Hematopoietic multipotent progenitor cell treated with erythropoietin and hydrocortisone succinate and interleukin-3 and kit ligand, for 15 days (in vitro differentiated cells): ENCODE measurements at places on chromosomes 7 and 10.

- DNase-seq = no peak
These were observed 126.0 kb upstream of the RET start for GRCh38 chr10:42950606-42951485.

- no peak for DNase-seq
These were observed 89.2 kb downstream of the DIP2C start for GRCh38 chr10:600234-600633.

- DNase-seq = peak; percentile 24
These were observed 819 bp downstream of the TMED4 start for GRCh38 chr7:44580945-44581878.

DNA sequence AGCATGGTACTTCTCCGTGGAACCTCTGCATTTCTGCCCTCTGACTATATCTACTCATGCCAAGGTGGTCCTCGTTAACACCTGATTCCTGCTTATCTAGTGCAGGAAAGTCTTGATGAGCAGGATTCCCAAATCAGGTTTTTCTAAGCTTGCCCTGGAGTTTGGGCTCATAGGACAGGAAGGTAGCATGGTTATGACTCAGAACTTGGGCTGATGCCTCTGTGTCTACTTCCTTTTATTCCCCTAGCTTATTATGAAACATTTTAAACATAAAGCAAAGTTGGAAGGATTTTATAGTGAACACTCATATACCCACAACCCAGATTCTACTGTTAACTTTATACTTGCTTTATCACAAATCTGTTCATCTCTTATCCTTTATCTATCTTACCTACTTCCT is 5.6 kb downstream of the SUFU start:
- DNase-seq = no peak

DNA sequence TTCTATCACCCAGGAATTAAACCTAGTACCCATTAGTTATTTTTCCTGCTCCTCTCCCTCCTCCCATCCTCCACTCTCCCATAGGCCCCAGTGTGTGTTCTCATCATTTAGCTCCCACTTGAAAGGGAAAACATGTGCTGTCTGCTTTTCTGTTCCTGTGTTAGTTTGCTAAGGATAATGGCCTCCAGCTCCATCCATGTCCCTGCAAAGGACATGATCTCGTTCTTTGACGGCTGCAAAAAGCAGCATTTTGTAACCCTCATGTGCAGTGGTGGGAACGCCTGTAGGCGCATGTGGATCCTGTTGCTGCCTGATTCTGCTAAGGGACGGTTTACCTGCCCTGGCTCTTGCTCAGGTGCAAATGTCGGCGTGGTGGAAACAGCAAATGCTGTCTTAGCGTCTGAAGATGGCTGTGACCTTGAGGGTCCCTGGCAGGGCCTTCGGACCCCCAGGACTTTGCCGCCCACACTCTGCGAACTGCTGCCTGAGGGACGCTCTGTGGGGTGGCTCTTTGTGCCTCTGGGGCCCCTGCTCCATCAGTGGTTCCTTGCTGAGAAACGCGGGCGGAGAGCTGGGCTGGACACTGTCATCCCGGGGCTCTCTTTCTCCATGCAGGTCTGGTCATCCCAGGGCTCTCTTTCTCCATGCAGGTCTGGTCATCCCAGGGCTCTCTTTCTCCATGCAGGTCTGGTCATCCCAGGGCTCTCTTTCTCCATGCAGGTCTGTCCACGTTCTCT is 5.6 kb upstream of the MTG1 start:
- DNase-seq = no peak

GRCh38 chr10:53980210-53980609 is 820.8 kb downstream of the PCDH15 start:
- no peak for DNase-seq

DNA sequence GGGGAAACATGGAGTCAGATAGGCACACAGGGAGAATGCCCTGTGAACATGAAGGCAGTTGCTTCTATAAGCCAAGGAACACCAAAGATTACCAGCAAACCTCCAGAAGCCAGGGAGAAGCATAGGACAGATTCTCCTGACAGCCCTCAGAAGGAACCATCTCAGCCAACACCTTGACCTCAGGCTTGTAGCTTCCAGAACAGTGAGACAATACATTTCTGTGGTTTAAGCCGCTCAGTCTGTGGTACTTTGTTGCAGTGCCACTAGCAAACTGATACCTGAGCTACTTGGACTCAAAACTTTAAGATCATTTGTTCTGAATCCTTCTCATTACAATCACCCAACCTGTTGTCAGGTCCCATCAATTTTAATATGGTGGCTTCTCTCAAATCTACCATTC is 31.2 kb downstream of the ABLIM1 start:
- no peak for DNase-seq

GRCh38 chr7:32145911-32146310 is 75.7 kb upstream of the PDE1C start:
- DNase-seq = no peak

- DNase-seq = no peak
These were observed 28.5 kb downstream of the VPS41 start for GRCh38 chr7:38880454-38880853.

DNA sequence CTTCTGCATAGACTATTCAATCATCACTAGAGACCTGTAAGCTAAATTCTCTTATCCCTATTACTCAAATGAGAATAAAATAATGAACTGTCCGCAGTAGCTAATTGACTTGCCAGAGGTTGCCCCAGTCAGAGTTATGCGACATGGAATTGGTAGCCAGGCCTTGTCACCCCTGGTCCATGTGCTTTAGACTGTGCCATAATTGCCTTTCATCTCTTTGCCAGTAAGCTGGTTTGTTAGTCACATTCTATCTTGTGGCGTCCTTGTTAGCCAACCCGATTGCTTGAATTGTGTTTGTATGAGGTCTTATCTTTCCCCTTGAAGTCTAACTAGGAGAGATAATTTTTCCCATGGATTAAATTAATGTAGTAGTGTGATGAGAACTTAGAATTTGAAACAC is 262.6 kb downstream of the CSTF2T start:
- no peak for DNase-seq

DNA sequence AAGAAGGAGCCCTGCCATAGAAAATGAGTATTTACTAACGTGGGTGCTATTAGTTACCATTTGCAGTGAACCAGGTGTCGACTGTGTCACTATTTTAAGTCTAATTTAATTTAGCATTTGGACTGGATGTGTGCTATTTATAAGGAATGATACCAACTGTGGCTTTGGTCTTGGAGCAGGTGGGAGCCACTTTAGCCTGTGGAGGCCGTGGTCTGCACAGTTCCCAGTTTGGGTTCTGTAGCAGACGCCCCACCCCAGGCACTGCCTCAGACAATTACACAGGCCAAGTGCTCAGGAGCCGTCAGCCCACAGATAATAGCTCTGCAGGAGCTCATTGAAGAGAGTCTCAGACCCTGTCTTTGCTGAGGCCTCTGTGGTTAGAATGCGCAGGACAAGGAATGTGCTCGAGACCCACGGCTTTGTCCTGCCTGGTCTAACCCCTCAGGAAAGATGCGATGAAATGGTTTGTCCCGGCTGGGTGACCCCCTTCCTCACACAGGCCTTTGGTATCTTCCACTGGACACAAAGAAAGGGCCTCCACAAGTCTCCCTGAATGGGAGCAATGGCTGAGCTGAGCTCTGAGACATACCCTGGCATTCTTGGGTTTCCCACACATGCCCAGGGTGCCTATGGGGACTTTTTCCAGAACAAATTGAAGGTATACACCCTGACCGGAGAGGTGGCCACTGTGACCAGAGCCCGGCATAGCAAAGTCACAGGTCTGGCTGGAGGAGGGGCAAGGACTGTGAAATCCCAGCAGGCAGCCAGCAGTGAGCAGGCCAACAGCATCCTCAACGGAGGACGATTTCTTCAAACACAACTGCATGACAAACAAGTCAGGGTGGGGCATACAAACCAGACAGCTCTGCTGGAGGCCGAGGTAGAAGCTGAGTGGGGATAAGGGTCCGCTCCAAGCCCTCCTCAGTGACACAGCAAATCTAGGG is 251.2 kb downstream of the ARHGAP12 start:
- DNase-seq = no peak

- DNase-seq = no peak
These were observed 454.5 kb upstream of the FZD8 start for GRCh38 chr10:36096576-36096975.

DNA sequence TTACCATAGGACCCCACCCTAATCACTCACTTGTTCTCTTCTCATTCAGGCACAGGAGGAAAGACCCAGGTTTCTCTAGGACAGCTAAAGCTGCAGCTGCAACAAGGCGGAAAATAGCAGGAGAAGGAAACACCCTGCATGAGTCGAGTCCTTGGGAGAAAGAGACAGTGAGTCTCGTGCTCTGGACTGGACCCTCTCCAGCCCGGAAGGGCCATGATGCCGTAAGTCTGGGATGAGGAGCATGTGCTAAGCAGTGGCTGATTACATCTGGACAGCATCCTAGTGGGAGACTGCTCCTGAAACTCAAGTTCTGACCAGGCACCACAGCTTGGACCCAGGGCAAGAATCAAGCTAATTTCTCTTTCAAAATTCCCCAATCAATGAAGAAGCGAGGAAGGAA is 39.4 kb downstream of the FBXW4 start:
- no peak for DNase-seq

DNA sequence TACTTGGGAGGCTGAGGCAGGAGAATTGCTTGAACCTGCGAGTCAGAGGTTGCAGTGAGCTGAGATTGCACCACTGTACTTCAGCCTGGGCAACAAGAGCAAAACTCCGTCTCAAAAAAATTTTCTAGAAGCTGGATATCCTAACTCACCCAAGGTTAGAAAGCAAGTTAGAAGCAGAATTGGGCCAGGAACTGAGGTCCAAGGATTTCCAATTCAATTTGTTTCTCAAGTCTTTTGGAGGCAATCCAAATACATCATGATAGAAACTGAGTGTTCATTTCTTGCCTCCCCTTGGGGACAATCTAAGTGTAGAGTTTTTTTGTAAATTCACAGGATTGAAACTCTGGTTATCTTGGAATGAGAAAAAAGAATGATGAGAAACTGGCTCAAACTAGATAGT is 45.5 kb downstream of the LAMB1 start:
- DNase-seq = no peak

- no peak for DNase-seq
These were observed 270.3 kb downstream of the WDR11 start for GRCh38 chr10:121121462-121121861.

GRCh38 chr10:75493464-75493863 is 62.0 kb downstream of the LRMDA start:
- DNase-seq = no peak

- DNase-seq = no peak
These were observed 31.6 kb downstream of the ASZ1 start for GRCh38 chr7:117395743-117396142.

DNA sequence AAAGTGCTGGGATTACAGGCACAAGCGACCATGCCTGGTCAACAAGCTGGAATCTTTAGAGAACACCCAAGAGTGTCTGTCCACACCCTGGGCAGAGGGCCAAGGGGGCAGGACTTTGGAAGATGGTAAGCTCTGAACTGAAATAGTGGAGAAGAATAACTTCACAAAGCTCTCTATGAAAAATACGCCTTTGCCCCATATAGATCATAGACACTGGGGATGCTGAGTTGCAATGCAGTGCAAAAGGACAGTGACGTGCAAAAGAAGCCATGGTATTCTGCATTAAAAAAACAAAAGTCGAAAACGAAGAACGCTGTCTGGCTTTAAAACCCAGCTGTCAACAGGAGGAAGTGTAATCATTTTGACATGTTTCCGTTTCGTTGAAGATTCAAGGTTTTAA is 353.6 kb downstream of the CALN1 start:
- DNase-seq = no peak

- DNase-seq = no peak
These were observed 88.7 kb upstream of the MYL10 start for GRCh38 chr7:101717628-101718357.

DNA sequence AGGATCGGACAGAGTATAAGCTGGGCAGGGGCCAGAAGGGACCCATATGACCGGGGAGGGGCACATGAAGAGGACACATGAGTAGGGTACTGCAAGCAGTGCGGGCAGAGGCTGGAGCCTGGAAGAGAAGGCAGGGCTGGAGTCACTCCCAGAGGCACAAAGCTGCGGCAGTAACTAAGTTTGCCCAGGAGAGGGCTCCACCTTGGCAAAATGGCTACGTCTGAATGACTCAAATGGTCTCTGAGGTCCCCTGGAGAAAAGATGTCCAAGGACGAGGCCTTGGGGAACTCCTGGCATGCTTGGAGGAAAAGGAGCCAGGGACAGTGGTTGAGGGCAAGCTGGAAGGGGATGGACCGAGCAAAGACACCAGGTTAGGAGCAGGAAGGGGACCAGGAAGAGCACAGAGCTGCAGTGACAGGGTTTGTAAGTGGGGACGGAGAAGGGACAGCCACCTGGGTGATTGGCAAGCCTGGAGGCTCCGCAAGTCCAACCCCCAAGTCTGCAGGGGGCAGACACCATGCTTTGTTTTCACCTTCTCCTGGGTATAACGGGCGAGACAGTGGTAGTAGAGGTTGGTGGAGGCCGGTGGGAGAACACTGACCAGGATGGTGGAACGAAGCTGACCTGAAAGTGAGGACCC is 43.1 kb upstream of the LBX1 start:
- peak; percentile 71 for DNase-seq

DNA sequence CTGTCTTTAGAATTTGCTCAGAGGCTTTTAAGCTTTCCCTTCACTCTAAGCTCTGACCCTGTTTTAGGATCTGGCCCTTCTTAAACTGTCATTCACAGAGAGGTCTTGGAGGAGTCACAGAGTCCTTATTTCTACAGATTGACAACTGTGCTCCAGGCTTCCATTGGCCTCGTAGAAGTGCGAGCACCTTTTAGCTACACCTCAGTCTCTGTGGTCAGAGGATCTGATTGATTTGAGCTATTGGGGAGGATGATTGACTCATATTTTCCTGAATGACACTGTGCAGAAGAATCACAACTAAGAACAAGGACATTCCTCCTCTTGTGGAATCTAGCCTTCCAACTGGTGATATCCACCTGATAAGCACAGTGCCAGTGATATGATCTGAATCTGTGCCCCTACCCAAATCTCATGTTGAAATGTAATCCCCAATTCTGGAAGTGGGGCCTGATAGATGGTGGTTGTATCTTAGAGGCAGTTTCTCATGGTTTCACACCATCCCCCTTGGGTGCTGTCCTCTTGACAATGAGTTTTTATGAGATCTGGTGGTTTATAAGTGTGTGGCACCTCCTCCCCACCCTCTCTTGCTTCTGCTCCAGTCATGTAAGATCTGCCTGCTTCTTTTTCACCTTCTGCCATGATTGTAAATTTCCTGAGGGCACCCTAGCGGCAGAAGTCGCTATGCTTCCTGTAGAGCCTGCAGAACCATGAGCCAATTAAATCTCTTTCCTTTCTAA is 3.2 kb downstream of the CYP3A7 start:
- no peak for DNase-seq
